ENCODE measurements at places on chromosomes 5 and 9.
A peak's percentile ranks its signal among the peaks of the same experiment; 100 is the strongest.

GRCh38 chr5:118405650-118406061, 582.7 kb downstream of the DTWD2 start:
- DNase-seq: no peak

DNA sequence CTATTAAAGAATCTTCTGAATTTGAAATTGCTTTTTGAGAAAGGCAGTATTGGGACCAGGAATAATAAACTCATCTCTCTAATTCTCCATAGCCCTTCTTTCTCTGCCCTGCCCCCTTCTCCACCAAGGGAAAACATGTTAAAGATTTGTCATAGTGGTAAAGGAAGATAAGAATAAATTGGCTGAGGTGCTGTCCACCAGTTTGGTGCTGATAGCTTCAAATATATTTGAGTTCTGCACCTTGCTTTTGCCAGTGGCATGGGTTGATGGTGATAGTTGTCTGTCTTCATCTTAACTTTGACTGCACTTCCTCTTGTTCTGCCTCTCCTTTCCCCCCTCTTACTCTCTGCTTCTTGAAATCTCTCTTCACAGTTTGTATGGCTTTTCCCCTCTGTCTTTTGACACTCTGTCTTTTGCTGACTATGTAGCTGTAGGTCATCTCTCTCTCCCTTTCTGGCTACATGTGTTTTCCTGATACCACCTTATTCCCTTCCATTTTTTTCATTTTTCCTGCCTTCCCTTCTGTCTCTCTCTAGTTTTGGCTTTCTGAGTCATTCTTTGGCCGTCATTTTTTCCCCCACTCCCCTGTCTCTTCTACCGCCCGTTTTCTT, 56.6 kb downstream of the NDUFS4 start:
- DNase-seq: no peak

GRCh38 chr9:135987838-135988404, 26.7 kb upstream of the UBAC1 start:
- DNase-seq: no peak

GRCh38 chr5:91235271-91235694, 147.8 kb downstream of the ARRDC3 start:
- DNase-seq: no peak

DNA sequence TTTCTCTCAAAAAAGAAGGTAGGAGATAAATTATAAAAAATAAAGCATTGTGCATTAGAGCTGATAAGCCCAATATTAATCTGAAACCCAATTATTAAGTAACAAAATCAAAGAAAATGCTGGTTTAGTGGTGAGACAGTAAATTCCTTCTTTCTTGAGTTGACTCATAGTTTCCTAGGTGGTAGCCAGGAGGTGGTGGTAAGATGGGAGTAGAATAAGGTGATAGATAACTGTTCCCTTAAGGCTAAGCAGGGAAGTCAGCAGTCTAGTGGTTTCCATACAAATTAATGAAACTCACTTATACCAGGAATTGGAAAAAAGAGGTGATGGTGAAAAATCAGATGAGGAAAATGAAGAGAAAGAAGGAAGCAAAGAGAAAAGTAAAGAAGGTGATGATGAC, 23.2 kb downstream of the LYSMD3 start:
- DNase-seq: no peak

- no peak for DNase-seq
Measured at GRCh38 chr5:155024015-155024414, 10.5 kb downstream of the KIF4B start.

DNA sequence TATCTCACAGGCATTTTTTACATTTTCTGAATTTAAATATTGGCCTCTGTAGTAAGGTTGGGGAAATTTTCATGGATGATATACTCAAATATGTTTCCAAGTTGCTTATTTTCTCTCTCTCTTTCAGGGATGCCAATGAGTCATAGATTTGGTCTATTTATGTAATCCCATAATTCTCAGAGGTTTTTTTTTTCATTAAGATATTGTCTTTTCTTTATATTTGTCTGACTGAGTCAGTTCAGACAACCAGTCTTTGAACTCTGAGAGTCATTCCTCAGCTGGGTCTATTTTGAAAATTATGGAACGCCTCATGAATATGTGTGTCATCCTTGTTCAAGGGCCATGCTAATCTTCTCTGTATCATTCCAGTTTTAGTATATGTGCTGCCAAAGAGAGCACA, 223.2 kb downstream of the PCSK1 start:
- DNase-seq: no peak

DNA sequence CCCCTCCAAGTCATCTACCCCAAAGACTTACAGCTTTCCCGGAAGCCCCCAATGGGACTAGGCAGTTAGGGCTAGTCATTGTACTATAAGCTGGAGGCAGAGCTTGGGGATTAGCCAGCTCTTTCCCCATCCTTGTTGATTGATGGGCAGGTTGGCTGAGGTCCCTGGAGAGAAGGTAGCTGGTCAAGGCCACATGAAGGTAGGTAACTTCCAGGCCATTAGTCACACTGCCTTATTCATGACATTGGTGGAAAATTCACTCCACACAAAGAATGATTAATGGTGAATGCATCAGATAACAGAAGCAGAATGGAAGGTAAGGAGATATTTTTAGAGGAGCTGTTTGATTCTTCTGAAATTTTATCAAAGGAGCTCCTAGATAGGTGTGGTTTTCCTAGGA, 49.5 kb upstream of the TGFBR1 start:
- no peak for DNase-seq

GRCh38 chr5:137348759-137349158, 150.4 kb downstream of the SPOCK1 start:
- DNase-seq: no peak

GRCh38 chr5:60163762-60164161, 270.2 kb upstream of the PDE4D start:
- DNase-seq: no peak

DNA sequence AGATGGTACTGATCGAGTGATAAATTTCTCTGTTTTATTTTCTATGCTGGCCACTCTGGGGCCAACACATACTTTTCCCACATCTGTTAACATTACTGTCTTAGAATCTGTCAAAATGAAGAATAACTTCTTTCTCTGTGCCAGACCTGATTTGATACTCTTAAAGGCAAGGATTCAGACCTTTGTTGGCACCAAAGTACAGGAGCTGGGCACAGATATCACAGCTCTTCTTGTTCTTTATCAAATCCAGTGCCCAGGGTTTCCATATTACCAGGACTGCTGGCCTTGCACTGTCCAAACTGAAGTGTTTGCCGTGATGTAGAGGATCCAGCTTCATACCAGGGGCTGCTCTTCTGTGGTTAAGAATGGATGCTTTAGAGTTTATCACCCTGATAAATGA, 20.9 kb downstream of the ZNF474 start:
- no peak for DNase-seq

DNA sequence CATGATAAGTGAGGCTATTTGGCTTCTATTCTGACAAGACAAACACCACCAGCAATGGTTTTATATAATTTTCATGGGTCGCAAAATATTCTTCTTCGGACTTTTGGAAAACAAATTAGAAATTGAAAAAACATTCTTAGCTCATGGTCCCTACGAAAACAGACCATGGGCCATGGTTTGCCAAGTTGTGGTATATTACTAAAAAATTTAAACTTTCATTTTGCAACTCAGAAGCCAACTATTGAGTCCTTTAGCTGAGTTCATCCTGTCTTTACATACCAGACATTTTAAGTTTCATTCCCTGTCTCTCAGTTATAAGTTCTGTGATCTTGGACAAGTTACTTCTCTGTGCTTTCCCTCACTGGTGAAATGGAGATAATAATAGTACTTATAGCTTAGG, 198.1 kb downstream of the CSNK1G3 start:
- DNase-seq: no peak

DNA sequence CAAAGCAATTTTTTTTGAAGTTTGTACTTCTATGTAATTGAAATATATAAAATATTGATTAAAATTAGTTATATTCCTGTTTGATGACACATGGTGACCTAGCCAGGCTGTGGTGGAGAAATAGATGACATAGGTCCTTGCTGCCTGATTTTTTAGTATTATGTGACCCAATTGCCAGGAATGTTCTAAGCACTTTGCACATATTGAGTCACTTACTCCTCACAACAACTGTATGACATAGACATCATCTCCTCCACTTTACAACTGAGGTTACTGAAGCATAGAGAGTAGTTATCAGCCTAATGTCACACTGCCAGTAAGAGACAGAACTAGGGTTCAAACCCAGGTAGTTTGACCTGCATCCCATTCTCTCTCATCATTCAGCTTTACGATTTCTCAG, 26.2 kb upstream of the SNX18 start:
- no peak for DNase-seq

DNA sequence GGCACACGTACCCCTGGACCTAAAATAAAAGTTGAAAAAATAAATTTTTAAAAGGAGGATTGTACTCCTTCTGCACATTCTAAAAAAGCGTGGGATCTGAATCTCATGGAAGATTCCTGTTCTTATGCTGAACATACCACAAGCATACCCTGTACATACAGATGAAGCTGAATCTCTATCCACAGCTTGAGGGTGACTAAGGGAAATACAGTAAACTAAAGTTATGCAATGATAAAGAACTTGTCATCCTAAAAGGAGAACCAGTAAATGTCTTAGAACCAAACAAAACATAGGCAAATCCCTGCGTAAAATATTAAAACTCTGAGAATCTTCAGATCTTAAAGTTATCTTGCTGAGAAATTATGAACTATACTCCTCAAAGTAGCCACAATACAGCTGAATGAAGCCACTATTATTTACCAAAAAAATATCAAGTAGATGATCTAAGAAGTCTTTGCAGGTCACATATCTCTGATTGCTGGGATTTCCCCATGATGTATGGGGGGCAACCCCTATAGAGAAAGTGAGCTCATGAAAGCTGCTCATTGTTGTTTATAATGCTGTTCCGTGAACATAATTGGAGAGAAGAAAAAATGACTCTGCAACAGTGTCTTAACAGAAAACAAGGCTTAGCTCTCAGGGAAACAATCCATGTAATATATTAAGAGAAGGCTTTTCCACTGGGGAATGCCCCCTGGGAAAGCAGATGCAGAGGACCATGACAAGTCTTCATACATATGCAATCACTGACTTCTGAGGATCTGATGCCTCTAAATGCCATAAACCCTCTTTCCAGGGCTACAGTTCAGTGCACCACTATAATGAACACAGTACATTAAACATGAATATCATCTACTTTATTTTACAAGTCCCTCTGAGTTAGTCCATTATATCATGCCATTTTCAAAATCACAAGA, 210.1 kb downstream of the EPB41L4A start:
- no peak for DNase-seq

- DNase-seq: no peak
Measured at GRCh38 chr5:84779186-84779585, 394.5 kb upstream of the EDIL3 start.

GRCh38 chr5:59264639-59265245, 628.8 kb downstream of the PDE4D start:
- DNase-seq: no peak

DNA sequence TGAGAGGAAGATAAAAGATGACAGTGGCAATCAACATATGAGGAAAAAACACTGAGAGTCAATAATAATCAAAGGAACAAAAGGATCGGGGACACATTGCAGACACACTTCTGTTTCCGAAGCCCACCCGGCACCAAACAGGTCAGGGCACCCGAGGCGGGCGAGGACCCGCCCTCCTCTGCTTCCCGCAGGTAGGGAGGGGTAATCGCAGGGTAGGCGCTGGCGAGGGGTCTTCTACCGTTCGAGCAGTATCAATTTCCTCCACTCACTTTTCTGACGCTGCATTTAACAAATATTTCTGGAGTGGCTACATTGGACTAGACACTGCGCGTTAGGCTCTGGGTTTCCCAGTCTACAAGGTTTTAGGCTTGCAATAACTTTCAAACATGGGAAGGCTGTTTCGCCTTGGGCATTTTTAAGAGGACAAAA, 1.3 kb downstream of the TXN start:
- peak; percentile 6 for DNase-seq

- DNase-seq: no peak
Measured at GRCh38 chr5:96292582-96293247, 140.3 kb downstream of the PCSK1 start.

DNA sequence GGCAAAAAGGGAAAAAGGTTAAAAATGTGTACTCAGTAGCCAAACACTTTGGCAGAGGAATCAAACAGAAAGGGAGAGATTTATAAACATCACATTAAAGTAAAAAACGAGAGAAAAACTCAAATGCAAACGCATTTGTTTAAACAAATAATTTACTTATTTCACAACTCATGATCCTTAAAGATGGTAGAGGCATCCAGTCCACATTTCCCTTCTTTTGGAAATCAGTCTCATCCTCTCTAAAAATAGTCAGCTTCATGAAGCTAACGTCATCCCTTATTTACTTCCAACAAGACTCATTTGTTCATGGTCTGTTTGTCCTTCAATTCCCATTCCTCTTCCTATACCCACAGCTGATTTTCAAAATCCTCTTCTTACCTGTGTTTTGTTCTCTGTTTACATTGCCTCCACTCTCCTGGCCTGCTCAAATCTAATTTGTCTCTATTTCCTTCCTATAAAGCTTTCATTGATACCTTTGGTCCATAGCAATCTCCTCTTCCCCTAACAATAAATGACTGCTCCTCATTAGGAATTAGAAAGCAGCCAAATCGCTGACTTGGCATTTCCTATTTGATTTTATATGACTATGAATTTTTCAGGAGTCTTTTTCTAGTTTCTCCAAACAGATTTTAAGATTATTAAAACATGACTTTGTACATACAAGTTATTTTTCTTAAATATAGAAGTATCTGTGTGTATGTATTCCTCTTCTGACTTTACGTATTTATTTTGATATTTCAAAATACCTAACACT, 805.3 kb downstream of the TLE1 start:
- DNase-seq: no peak

DNA sequence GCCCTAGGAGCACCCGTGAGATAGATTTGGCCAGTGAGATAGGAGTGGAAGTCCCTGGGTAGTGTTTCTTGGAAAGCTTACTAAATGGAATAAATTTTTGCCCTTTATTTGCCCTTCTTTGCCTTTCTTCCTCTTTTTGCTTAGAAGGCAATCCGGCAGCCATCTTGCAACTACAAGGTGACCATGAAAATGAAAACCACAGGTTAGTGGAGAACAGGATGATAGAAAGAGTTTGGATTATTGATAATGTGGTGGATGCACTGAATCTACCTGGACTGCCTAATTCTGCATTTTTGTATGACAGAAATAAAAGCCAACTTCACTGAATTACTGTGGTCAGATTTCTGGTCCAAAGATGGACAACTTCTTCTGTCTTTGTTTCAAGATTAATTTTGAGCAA, 33.2 kb downstream of the TARS1 start:
- DNase-seq: no peak
